ENCODE measurements at places on chromosomes 12 and 14.

DNA sequence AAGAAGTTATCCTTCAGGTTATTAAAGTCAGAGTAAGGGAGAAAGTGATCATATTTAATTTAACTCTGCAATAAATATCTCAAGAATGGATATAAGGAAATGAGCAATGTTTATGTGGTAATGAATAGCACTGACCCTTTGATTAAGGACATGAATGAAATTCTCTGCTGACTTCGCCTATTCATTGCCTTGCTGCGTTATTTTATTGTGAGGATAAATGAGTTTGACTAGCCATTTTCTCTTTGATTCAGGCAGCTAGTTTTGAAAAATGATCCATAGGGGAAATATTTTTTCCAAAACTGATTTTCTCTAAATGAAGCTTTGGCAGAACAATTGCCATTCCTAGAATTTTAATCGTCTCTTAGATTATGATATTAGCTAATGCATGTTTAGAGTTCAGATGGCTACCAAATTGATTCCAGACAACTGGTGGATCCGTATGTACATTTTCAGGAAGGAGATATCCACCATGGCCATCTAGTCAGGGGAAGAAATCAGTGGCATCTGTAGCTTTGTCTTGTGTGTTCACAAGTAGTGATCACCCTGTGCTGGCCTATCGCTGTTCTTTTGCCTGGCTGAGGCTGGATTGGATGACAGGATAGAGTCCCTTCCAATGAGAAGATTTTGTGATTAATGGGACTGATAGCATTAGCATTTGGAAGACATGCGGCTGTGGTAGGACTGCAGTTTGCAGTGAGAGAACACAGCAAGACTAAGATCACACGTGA, 302.3 kb upstream of the RGS6 start:
- H3K4me1 ChIP-seq, result peaks cover 41% of the 10 kb centered on the region
- no peak overlapping the region for H3K4me3 ChIP-seq
- no peak overlapping the region for H3K27ac ChIP-seq
- H3K27me3 ChIP-seq, result no peaks in the 10 kb centered on the region

DNA sequence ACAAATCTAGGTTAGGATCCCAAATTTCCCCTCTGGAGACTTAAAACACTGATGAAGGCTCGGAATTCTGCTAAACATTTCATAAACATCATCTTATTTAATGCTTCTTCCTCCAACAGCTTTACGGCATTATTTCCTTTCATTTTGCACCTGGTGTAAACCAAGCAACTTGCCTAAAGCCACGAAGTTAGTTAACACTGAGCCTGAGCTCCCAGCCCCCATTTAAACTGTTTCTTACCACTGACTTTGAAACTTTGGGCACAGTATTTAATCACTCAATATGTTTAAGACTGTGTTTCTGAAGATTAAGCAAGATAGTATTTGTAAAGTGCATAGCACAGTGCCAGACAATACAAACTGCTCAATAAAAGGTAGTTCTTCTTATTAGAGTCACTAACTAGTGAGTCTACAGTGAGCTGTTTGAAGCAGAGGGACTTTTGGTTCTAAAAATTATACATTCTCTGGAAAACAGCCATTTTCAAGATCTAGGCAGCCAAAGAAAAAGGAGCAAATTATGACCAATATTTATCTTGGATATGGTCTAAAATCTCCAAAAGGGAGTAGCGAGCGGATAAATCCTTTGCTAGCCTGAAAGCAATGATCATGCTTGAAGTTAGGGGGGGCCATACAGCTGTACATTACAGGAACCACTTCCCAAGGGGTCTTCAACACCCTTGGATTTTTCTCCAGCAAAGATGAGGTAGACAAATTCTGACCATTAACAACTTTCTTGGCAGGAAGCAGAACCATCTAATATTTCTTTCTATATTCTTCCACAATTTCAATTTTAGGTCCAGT, 4.0 kb downstream of the EGLN3 start:
- peaks cover 14% of the 10 kb centered on the region for H3K4me1 ChIP-seq
- no peak overlapping the region for H3K27ac ChIP-seq
- H3K4me3 ChIP-seq, result no peak overlapping the region
- no peak for DNase-seq

DNA sequence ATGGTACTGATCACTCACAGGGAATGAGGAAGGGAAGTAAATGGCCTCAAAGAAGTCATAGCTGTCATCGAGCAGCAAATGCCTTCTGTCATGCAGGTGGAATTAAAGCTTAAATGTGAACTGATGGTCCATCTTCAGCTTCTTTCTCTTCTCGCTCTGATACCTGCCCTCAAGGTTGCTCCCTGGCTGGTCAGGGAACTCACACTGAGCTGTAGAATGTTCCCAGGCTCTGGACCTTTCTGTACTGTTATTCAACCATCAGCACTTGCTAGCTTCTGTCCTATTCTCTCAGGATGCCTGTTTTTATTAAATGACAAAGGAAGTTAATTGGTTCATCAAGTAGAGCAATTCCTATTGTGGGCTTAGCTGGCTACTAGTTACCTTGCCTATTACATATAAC, 463.8 kb downstream of the APAF1 start:
- no peak overlapping the region for H3K27ac ChIP-seq
- DNase-seq, result no peak
- peaks cover 13% of the 10 kb centered on the region for H3K4me1 ChIP-seq
- no peaks in the 10 kb centered on the region for H3K36me3 ChIP-seq
- H3K4me3 ChIP-seq, result no peak overlapping the region

DNA sequence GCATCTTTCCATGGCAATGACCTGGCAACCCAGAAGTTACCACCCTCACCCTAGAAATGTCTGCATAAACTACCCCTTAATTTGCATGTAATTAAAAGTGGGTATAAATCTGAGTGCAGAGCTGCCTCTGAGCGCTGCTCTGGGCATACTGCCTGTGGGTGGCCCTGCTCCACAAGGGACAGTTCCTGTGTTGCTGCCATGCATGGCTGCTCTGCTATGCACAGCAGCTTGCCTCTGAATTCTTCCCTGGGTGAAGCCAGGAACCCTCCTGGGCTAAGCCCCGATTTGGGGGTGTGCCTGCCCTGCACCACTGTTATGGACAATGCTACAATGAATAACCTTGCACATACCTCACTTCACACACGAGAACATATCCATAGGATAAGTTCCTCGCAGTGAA, 35.7 kb upstream of the GPR132 start:
- H3K27ac ChIP-seq, result no peak overlapping the region
- peaks cover 19% of the 10 kb centered on the region for H3K27me3 ChIP-seq
- no peak overlapping the region for H3K4me3 ChIP-seq
- no peaks in the 10 kb centered on the region for H3K36me3 ChIP-seq
- H3K4me1 ChIP-seq, result no peaks in the 10 kb centered on the region

- no peak for DNase-seq
- no peaks in the 10 kb centered on the region for H3K27me3 ChIP-seq
- H3K4me3 ChIP-seq, result no peak overlapping the region
- H3K4me1 ChIP-seq, result peaks cover 3% of the 10 kb centered on the region
Measured at GRCh38 chr14:72588521-72588920, 305.4 kb downstream of the DPF3 start.

- H3K27me3 ChIP-seq, result no peaks in the 10 kb centered on the region
- no peaks in the 10 kb centered on the region for H3K4me1 ChIP-seq
- H3K27ac ChIP-seq, result no peak overlapping the region
- H3K4me3 ChIP-seq, result no peak overlapping the region
- peaks cover 95% of the 10 kb centered on the region for H3K36me3 ChIP-seq
Measured at GRCh38 chr14:101992708-101993107, 28.3 kb downstream of the DYNC1H1 start.

- H3K36me3 ChIP-seq, result no peaks in the 10 kb centered on the region
- no peak overlapping the region for H3K4me3 ChIP-seq
- H3K27ac ChIP-seq, result no peak overlapping the region
- H3K4me1 ChIP-seq, result no peaks in the 10 kb centered on the region
- H3K27me3 ChIP-seq, result no peaks in the 10 kb centered on the region
- DNase-seq, result no peak
Measured at GRCh38 chr12:125443341-125443740, 378.1 kb downstream of the AACS start.
